Myocyte (in vitro differentiated cells): ENCODE measurements at places on chromosomes 11 and 22. TPM values are rescaled to one million over a fixed set of nuclear protein-coding genes. Genes with fewer than 3 reads are reported as not detected.

Gene FXYD2
- not detected in 2 replicates for total RNA-seq

DNA sequence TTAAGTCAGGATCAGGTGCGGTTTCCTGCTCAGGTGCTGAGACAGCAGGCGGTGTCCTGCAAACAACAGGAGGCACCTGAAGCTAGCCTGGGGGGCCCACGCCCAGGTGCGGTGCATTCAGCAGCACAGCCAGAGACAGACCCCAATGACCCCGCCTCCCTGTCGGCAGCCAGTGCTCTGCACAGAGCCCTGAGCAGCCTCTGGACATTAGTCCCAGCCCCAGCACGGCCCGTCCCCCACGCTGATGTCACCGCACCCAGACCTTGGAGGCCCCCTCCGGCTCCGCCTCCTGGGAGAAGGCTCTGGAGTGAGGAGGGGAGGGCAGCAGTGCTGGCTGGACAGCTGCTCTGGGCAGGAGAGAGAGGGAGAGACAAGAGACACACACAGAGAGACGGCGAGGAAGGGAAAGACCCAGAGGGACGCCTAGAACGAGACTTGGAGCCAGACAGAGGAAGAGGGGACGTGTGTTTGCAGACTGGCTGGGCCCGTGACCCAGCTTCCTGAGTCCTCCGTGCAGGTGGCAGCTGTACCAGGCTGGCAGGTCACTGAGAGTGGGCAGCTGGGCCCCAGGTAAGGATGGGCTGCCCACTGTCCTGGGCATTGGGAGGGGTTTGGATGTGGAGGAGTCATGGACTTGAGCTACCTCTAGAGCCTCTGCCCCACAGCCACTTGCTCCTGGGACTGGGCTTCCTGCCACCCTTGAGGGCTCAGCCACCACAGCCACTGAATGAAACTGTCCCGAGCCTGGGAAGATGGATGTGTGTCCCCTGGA is at the start of gene MYO7A:
TSS of gene MYO7A (plus strand) at position 327 of the 772 bp plus-strand sequence. CDS start 2,389 bp downstream, outside the sequence.
- DNase-seq: peak; percentile 87

Gene TNNI2
- 429 and 432 TPM in 2 replicates for total RNA-seq

GRCh38 chr11:120054753-120055045 is 83.2 kb downstream of the TRIM29 start:
- no peak for DNase-seq

DNA sequence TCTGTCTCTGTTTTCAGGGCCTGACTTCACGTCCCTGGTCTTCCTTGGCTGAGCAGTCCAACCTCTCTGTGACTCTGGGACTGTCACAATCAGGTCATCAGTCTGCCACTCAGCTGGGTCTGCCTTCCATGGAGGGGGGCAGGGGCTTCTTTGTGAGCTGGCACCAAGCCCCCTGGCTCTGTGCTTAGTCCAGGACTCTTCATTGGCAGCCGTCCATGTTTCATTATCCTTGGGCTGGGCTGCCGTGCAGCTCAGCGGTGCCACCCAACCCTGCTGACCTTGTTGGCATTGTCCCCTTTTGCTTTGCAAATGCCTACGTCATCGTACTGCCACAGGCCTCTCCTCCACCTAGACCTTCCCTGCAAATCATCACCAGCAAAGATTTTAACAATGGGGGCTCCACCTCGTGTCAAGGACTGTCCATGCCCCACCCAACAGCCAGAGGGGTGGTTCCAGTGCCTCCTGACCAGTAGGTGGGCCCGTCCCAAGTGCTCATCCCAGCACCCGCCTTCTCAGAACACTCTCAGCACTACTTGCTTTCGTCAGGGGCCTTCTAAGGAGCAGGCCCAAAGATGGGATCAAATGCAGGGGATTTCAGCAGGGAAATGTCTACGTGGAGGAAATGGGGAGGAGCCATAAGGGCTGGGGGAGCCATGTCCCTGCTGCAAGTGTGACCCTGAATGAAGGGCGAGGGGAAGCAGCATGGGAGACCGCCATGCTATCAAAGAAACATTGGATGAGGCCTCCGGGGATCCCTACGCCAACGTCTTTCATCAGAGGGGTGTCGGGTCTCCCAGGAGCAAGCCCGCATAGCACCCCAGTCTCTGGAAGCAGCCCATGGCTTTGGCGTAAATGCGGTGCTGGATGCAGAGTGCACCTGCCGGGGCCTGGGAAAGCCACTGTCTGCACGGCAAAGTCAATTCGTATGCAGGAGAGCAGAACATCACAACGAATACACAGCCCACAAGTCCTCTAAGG is 18.2 kb downstream of the KRTAP5-6 start:
- DNase-seq: no peak

DNA sequence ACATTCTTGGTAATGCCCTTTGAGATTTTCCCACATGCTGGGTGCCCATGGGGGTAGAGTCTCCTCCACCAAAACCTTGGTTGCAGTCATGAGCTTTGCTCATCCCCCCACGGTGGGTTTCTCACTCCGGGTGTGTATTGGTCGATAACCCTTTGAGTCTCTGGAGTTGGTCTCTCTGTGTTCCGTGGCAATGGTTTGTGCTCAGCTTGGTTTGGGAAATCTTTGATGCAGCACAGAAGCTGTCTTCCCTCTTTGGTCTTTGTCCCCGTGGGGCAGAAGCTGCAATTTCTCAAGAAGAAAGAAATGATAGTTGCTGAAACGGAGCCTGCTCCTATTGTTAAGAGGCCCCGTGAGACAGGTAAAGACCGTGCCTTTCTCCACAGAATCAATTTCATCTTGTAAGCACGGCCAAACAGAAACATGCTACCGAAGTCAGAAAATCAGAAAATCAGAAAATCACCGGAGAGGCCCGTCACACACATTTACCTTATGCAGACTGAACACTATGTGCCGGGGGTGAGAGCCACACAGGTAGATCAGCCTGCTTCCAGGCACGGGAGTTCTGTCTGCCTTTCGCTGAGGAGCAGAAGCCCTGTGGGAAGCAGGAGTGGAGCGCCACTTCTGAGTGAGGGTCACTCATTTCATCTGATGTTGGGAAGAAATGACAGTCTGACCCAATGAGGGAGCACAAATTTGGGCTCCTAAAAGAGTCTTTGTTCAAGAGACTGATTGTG is 186.1 kb downstream of the TBC1D22A start:
- no peak for DNase-seq

Gene TENM4
- total RNA-seq: 0.21 and 0.31 TPM in 2 replicates

DNA sequence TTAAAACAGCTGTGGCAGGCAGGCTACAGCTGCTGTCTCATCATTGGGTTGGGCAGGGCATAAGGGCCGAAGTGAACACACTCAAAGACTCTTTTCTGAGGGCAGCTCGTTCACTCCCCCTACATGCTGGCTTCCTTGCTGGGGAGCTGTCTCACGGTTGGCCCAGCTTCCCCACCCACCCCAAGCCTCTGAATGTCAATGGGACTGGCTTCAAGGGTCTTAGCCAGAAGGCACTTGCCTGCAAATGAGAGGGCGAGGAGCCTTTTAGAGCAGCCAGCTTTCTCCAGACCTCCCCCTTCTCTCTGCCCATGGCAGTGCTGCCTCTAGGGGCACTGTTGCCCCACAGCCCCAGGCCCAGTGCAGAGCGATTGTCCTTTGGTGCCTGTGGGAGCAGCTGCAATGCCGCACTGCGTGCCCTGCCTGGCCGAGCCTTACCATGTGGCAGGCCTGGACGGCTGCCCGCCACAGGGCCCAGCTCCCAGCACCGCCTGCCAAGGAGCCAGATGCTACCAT is 94.7 kb upstream of the RASSF10 start:
- DNase-seq: peak; percentile 98

GRCh38 chr11:55172734-55173415 is 89.1 kb upstream of the TRIM48 start:
- DNase-seq: no peak

- DNase-seq: no peak
These were observed 153.4 kb downstream of the CACNA1I start for GRCh38 chr22:39723899-39724351.

Gene RAB39A
- total RNA-seq: not detected in 2 replicates

Gene OR8D1
- not detected in 2 replicates for total RNA-seq

DNA sequence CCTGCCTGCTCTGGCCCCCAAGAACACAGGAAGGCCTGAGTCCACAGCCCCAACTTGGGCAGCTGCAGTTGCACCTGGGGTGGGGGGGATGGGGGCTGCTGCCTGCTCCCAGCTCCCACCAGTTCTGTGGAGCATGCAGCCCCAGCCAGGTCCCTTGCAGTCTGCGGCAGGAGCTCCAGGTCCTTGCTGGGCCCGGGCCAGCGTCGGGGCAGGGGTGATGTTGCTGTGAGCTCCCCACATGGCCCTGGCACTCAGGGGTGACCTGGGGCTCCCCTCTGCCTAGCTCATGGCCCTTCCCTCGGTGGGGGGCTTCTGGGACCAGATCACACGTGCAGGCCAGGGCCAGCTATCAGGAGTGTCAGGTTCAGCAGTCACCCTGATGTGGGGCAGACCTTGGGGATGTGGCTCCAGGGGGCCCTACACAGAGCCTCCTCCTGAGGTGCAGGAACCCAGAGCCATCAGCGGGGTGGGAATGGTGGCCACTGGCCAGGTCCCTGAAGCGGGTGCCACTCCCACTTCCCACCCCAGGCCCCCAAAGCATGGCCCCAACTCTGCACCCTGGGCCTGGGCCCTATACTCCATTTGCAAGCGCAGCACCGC is 10.4 kb upstream of the MED17 start:
- DNase-seq: no peak

DNA sequence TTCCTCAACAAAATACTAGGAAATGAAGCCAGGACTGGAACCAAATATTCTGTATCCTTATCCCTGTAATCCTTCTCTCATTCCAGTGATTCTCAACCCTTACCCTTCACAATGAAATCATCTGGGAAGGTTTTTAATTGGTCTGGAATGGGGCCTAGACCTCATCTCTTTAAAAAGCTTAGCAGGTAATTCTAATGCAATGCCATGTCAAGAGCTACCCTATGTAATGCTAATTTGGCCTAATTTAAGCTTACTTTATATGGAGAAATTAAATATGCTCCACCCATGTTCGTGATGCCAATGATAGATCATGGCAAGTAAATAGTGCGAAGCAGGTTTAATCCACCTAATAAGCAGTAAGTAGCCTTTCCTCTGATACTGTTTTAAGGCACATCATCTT is 101.7 kb downstream of the SGSM3 start:
- no peak for DNase-seq

Gene PDGFD
- total RNA-seq: 0.08 TPM in 1 of 2 replicates, not detected in the other

DNA sequence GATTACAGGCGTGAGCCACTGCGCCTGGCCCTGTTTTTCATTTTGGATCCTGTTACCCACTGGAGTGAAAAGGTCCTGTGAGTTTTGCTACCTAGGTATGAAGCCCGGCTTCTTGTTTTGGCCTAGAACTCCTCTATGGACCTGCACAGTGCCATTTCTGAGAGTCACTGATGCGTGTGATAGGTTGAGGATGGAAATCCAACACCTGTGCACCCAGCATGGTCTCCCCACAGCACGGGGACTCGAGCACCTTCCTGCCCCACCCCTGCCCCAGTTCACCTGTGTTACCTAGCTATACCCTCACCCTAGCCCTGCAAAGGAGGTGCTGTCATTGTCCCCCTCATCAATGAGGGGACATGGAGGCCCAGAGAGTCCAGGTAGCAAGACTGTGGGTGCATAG is 5.1 kb downstream of the FBLN1 start:
- DNase-seq: no peak

Gene CHRM4
- 0.19 TPM in 1 of 2 replicates, not detected in the other for total RNA-seq

GRCh38 chr22:26446808-26447515 is 17.9 kb downstream of the ASPHD2 start:
- DNase-seq: no peak

GRCh38 chr11:72856551-72857345 is 42.5 kb downstream of the ATG16L2 start:
- DNase-seq: peak; percentile 12

Gene RFPL2
- total RNA-seq: not detected in 2 replicates

Gene DGCR8
- total RNA-seq: 21.1 and 22.4 TPM in 2 replicates
